ENCODE measurements at places on chromosomes 12 and 14.
A peak's percentile ranks its signal among the peaks of the same experiment; 100 is the strongest.

DNA sequence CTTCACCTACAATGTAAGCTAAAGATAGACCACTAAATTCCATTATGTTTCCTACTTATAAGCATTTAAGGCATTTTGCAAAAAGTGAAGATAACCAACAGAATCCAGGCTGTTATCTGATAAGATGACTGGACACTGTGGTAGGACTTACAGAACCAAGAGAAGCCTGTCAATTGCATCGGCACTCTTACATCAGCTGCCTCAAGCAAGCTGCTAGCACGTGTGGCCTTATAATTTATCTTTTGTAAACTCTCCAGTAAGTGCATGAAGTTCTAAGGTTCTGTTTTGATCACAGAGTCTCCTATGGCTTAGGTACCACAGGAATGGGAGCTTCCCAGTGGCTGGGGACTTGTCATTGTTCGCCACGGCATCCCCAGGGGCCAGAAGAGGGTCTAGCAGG is 88.7 kb downstream of the TRAFD1 start:
- DNase-seq, result no peak

- no peak for DNase-seq
Observed at GRCh38 chr14:29352706-29353080, 575.0 kb downstream of the PRKD1 start.

DNA sequence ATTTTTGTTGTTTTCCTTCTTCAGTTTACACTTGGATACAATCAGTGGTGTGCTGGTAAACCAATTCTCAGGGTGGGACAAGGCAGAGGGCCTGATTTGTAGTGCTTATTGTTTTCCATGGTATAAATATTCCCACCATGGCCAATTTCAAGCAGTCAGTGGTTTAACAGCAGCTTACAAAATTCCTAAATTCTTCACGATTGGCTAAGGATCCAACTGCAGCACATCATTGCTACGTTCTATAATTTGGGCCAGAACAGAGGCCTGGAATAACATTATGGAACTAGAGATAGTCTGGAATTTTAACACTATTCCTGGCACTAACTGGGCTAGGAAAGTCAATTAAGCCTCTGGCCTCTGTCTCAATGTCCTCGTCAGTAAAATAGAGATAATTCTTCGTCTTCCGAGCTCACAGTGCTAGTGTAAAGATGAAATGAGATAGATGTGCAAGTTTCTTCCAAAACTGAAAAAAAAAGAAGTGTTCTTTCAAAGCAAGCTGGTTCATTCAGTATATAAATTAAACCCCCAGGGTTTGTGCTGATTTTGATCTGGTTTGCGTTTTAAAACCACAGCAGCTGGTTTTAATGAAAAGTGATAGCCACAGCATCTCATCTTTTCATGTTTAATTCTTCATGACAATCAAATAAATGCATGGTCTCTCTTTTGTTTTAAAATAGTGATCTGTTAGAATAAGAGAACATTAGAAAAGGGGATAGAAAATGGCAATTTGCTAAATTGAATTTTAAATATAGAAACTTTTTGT is 104.1 kb downstream of the EPS8 start:
- no peak for DNase-seq

DNA sequence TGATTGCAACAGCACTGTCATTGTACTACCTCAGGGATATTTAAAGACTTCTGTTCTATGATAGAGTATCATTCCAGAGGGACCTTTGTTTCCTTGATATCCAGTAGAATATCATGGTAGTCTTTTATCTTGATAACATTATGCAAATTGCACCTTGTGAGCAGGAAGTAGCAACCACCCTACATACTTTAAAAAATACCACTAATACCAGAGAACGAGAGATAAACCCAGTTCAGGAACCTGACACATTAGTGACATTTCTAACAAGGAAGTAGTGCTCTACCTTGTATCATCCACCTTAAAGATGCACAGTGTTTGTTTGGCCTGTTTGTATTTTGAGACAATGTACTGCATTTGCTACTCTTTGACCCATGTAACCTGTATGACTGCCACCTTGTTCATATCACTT is 8.8 kb upstream of the MAP4K5 start:
- DNase-seq, result no peak

GRCh38 chr12:6701078-6701768 is 608 bp upstream of the PIANP start:
- no peak for DNase-seq

GRCh38 chr12:89977405-89978085 is 268.9 kb upstream of the ATP2B1 start:
- no peak for DNase-seq

- DNase-seq, result no peak
Observed at GRCh38 chr12:52341066-52341580, 19.9 kb upstream of the KRT83 start.

- no peak for DNase-seq
Observed at GRCh38 chr12:27653661-27654060, 42.6 kb upstream of the REP15 start.

DNA sequence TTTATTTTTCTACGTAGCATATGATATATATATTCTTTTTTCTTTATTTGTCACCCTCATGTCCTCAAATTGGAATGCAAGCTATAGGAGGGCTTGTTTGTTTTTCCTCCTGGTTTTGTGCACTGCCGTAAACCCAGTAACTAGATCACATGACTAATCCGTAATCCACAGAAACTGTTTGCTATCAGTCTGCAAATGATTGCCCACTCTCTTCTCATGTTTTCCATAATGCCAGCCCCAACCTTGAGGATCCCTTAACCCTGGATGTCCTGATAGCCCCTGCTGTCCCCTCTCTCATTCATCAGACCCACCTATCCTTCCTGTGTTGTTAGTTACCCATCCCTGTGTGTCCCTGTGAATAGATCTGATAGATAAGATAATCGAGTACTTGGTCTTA is 94.0 kb downstream of the TSPAN9 start:
- DNase-seq, result no peak

GRCh38 chr12:52216100-52216499 is 16.9 kb upstream of the KRT7 start:
- DNase-seq, result no peak

- no peak for DNase-seq
Observed at GRCh38 chr14:99564256-99564925, 39.6 kb downstream of the CCDC85C start.

DNA sequence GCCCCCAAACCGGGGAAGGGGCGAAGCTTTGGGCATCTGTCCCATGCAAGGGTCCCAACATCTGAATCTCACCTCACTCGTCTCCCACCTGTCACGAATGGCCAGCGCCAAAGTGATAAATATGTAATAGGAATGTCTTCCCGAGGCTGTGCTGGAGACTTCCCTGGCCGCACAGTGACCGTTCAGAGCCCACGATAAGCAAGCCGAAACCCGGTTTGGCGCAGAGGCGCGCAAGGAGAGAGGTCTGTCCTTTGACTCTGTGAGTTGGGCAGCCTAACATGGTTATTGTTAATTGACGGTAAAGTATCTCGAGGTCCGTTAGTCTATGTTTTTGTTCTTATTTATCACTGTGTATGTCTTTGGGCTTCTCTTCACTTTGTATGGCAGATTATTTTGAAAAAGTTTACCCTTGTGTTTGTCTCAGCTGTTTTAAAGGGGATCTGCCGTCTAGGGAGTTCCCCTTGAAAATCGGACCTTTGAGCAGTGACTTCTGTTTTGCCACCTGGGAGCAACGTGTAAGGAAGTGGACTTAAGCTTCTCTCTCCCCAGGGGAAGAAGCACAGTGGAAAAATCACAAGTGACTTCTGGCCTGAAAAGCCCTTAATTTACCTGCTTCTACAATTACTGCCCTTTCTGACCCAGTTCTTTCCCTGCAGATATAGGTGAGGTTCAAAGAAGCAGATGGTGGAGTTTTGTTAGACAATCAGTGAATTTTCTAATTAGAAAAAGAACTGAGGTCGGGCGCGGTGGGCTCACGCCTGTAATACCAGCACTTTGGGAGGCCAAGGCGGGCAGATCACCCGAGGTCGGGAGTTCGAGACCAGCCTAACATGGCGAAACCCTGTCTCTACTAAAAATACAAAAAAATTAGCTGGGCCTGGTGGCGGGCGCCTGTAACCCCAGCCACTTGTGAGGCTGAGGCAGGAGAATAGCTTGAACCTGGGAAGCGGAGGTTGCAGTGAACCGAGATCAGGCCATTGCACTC is 1.1 kb upstream of the TM9SF1 start:
- DNase-seq, result peak; percentile 29

DNA sequence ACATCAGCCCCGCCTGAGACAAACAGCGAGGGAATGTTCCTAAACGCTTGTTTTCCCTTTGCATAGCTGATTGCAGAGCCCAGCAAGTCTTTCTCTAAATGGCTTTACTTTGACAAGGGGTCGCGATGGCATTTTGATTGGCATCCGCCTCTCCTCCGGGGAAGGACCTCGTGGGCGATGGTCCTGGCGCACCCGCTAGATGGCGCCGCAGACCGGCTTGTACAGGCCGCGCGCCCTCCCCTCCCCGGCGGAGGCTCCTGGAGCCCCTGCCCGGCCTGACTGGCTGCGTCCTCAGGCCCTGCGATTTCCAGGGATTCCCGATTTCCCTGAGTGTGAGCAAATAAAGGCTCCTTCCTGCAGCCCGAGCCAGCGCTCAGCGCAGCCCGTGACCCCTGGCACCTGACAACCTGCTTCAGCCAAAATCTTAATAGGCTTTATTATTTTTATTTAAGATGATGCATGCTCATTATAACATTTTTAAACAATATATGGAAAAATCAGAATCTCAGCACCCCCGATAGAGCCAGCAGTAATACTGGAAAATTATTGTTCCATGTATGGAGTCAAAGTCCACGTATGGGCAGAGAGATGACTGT is 468.3 kb downstream of the AACS start:
- peak; percentile 22 for DNase-seq

DNA sequence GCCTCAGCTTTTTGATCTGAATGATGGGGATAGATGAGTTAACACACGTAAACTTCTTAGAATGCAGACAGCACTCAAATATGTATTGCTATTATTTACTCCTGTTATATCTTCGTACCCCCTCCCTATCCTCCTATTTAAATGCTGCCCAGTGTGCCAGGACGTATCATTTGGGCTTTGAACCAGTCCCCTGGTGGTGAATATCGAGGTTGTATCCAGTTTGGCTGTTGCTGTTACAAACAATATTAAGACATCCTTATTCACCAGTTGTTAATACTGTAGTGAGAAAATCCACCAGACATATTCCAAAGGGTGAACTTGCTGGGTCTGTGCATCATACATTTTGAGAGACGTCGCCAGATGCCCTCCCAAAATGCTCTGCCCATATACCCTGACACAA is 51.5 kb upstream of the FOXN3 start:
- no peak for DNase-seq

DNA sequence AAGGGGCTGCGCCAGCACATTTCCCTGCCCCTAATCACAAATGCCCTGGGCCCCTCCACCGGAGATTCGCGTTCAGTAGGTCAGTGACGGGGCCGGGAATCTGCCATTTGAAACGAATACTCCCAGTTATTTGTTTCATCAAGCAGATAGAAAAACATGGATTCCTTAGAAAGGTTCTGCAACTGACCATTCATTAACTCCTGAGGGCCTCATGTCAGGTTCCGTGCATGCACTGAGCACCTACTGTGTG is 25.6 kb upstream of the UBC start:
- no peak for DNase-seq

DNA sequence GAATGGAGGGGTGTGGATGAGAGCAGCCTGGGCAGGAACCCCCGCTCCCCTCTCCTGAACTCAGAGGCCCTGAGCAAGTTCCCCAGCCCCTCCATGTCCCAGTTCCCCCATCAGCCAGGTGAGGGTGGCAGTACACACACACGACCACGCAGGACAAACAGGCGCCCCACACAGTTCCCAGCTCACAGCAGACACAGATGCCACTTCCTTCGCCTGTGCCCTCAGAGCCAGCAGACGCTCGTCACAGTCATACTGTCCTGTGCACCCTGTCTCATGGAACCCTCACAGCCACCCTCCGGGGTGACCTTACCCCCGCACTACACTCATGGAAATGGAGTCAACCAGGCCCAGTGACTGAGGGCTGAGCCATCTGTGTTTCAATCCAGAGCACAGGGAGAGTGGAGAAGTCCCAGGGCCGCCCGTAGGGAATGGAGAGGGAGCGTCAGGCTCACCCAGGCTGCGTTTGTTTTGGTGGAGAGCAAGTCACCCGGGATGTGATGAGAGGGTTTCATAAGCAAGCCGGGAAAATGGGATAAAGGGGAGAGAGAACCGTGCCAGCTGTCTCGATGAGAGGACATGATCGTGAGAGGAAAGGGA is 47.5 kb upstream of the DYNC1H1 start:
- DNase-seq, result no peak

DNA sequence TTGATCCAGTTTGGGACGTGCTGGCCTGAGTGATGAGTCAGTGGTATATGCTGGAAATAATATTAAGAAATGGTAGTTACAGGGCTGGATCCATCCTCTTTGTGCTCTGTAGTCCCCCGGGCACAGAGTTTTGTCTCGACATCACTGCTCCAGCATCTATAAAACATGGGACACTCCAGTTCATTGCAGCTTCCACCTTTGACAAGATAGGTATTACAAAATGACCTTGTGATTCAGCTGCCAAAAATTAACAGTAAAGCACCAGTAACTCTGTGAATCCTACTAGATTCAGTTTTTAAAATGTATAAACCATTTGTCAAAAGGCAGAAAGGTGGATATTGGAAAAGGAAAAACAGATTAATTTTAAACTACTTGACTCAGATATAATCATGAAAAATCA is 14.6 kb upstream of the GNG2 start:
- DNase-seq, result no peak

GRCh38 chr12:94032368-94032767 is 116.0 kb upstream of the PLXNC1 start:
- DNase-seq, result no peak

GRCh38 chr12:117447665-117448366 is 86.4 kb upstream of the NOS1 start:
- DNase-seq, result no peak

DNA sequence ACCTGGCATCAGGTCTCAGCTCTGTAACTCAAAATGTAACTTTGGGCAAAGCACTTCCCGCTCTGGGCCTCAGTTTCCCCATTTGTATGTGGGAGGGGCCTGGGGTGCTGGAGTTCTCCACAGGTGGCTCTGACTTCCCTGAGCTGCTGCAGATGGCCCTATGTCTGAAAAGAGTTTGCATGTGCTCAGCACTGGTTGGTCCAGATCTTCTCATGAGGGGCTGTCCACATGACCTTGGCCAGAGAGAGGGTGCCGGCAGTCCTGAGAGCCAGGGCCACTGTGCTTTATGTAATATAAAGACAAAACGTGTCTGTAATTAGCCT is 7.2 kb upstream of the CACNA2D4 start:
- DNase-seq, result no peak

- DNase-seq, result peak; percentile 98
Observed at GRCh38 chr12:6533923-6534694, at the start of gene GAPDH. Gene GAPDH, plus strand, starts transcription at chr12:6534517. Its CDS starts 316 bp downstream, at chr12:6534833.

DNA sequence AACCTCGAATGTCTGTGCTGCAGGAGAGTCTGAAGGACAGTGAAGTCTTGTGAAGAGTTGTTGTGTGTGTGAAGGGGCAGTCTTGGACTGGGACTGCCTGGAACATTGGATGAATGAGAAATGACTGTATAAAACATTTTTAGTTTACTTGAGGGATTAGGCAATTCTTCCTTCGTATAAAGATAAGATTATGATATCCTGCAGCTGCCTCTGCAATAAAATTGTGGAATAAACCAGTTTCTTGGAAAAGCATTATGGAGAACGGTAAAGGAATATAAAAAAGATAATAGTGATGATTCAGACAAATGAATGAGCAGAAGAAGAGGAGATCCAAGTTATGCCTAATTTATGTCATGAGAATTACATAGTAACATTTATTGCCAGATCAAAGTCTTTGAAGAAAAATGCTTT is 30.9 kb upstream of the LUM start:
- DNase-seq, result no peak

- DNase-seq, result no peak
Observed at GRCh38 chr12:108043286-108043685, 85.8 kb upstream of the WSCD2 start.

All from suppressor macrophage treated with lipopolysaccharide for 4 hours (primary cell).